Stimulated activated CD4-positive, alpha-beta T cell treated with anti-CD3 and anti-CD28 coated beads, Interleukin-4, amount 100 ng/mL, for 24 hours (primary cell): ENCODE measurements at places on chromosomes 11 and 22.
A peak's percentile ranks its signal among the peaks of the same experiment; 100 is the strongest.

GRCh38 chr11:113806406-113806805 lies 26.8 kb downstream of the CLDN25 start:
- DNase-seq, result no peak

- no peak for DNase-seq
Observed at GRCh38 chr22:27574002-27574366, 227.6 kb downstream of the MN1 start.

DNA sequence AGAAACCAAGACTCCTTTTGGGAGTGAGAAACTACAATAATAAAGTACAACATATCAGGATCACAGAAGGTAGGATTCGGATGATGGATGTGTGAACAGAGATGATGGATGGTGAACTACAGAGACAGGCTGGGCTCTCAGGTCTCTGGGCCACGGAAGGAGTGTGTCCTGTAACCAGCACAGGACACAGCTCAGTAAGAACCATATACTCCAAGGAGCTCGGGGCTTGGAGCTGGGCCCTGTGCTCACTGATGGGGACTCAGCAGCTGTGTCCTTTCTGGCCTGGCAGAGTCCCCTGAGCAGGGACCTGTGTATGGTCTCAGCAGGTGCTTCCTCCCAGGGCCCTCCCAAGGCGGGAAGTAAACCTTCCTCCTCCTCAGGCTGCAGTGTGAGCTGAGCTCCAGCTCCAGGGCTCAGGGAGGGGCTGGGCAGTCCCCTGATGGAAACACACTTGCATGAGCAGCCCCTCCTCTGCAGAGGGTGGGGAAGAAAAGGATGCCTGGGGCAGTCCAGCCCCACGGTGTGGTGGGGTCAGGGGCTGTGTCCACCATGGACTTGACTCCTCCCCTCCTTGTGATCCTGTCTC lies 39.8 kb upstream of the TOP3B start:
- no peak for DNase-seq

DNA sequence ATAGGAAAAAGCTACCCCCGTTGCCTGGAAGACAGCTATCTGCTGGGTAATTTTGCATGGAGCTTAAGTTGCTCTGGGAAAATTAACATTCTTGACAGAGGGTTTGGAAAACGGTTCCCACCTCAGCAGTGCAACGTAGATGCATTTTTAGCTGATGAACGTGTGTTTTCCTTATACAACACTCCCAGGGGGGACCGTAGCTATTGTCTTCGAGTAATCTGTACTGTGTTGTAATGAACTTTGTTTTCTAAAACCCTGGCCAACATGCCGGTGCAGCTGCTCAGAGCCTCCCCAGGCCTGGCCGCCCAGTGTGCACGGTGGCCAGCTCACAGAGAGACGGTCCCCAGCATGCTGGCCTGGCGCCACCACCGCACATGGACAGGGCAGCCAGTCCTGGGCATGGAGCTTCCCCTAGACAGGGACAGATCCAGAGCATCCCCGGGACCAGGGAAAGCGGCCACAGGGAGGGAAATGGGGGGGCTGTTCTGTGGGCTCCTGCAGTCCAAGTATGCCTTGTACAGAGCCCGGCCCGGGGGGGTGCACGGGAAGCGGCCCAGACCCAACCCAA lies 2.2 kb downstream of the TNNT3 start:
- no peak for DNase-seq

DNA sequence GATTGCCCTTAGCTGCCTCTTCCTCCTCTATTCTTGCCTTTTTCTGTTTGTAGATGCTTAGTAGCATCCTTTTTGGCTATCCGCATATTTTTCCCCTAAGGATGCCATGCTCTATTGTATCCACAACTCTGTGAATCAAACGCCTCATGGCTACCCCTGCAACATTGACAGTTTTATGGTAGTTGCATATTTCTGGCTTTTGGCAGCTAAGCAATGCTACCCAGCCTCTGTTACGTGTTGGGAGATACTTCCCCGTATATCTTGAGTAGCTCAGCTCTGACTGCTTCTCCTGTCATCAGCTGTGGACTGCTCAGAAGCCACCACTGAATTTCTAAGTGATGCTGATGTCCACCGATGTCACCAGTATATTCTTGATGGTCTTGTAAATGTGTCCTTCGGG lies 15.1 kb upstream of the SLC3A2 start:
- DNase-seq, result no peak

DNA sequence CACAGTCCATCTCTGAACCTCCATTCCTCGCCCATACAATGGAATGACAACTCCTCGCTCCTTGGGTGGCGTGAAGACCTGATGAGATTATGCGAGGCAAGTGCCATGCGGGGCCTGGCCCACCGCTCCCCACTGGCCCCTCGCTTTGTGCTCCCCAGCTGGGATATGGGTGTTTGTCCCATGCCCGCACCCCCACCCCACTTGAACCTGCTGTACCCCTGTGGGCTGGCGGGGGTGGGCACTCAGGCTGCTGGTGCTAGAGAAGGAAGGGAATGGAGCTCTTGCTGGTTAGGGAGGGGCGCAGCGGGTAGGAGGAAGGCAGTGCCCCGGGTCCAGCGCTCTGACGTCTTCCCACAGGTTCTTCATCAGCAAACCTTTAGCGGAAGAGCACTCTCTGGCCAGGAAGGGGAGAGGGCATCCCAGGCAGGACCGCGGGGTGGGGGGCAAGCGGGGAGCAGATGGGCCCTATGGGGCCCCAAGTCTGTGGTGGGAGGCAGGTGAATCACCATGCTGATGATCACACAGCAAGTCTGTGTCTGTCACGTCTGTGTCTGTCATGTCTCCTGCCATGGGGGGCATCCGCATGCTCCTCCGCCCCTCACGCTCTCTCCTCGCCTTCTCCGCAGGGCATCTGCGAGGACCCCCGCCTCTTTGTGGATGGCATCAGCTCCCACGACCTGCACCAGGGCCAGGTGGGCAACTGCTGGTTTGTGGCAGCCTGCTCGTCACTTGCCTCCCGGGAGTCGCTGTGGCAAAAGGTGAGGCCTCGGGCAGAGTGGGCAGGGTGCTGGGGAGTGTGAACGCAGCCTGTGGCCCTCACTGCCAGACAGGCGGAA lies 9.4 kb upstream of the OMP start:
- DNase-seq, result no peak

DNA sequence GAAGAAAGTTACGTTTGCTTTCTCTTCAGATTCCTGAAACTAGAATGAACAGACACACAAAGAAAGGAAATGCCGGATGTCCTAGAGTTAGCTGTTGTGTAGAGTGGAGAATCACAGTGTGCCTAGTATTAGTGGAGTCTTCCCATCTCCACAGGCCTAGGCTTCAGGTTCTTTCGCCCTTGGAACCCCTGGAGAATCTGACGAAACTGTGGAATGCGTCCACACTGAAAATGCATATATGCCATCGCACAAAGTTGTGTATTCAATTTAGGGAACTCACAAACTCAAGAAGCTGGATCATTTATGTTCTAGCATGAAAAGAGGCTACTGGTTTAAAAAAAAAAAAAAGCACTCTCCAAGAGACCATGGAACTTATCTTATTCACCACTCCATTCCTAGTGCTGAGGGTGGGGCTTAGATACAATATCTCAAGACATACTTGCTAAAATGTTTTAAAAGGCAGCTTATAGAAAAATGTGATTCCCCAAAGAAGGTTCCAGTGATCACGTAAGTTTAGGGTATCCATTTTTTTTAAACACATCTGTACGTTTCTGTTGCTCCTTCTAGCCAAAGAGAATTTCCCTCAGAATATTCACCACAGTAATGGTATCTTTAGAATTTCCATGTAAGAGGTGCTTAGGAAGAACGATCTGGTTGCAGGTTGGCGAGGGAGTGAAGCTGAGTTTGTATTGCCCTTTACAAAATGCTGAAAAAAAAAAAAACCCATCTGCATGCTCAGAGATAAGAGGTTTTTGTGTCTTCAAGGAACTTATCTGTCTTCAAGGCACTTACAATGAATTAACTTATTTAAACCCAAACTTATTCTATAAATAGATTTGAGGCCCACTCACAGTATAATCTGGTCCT lies 20.0 kb downstream of the MAML2 start:
- no peak for DNase-seq

GRCh38 chr22:39409516-39410029 lies 10.0 kb downstream of the TAB1 start:
- no peak for DNase-seq

- no peak for DNase-seq
Observed at GRCh38 chr11:122779047-122779629, 59.2 kb upstream of the CRTAM start.

- DNase-seq, result peak; percentile 88
Observed at GRCh38 chr11:536841-537621, at the start of gene LRRC56. TSS of gene LRRC56 (plus strand) at chr11:537527. CDS start at chr11:540685, 3,158 bp downstream.

GRCh38 chr11:30143098-30143705 lies 87.6 kb upstream of the FSHB start:
- no peak for DNase-seq

DNA sequence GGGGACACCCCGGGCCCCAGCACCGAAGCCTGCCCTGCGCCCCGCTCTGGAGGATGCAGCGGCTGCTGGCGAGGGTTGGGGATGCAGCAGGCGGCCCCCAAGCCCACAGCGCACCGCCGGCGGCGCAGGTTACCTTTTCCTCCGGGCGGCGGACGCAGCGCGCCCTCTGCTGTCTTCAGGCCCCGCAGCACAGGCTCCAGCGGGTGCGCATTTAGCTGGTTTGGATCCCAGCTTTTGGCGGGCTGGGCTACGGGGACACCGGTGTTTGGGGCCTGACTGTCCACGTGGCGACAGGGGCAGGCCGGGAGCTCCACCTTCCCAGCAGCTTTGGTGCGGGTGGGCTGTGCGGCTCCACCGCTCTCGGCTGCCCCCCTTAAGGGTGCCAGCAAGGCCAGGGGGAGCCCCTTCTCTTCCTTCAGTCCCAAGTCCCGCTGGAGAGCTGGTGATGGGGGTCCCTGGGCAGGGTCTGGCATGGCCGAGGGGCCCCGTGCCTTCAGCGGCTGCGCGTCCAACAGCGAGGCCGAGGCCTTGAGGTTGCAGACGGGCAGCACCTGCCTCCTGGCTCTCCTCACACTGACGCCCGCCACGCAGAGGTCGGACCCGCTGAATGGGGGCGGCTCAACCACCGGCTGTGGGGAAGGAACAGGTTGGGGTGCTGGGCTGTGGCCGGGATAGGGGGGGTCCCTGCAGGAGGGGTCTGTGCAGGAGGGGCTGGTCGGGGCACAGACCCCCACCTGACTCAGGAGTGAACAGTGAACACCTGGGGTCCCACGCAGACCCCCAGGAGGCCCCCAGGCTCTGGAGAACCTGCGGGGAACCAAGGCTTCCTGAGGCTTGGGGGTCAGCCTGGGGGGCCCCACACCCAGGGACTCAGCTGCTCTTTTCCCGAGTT lies 18.0 kb upstream of the IL17REL start:
- DNase-seq, result peak; percentile 81

- no peak for DNase-seq
Observed at GRCh38 chr11:59009661-59010060, 70.4 kb downstream of the GLYATL1 start.
